ENCODE measurements at places on chromosomes 6 and 20.

- DNase-seq, result no peak
Observed at GRCh38 chr6:4057036-4057435, 21.9 kb downstream of the FAM217A start.

- no peak for DNase-seq
Observed at GRCh38 chr20:45087097-45087790, 13.7 kb downstream of the KCNS1 start.

DNA sequence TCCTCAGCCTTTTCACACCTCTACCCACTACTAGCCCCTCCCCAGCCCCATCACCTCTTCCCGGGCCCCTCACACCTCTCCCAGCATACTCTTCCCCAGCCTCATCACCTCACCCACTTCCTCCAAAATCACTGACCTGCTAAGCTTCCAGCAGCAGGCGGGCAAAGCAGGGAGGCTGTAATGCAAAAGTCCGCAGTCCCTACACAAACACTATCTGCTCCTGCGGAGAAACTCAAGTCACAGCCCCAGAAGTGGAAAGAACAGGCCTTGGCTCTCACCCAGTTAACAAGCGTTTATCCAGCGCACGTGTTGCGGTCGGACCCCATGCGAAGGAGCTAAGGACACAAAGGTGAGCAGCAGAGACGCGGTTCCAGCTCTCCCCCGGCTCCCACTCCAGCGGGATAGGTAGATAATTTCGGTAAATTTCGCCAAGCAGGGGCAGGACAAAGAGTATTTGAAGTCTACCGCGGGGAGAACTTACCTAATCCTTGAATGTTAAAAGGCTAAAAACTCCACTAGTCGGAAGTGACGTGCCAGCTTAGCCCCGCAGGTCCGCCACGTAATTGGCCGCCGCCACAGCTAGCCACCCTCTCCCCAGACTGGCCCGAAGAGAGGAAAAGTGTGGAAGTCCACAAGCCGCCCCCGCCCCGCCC lies 728 bp upstream of the TRIM39 start:
- no peak for DNase-seq

GRCh38 chr6:27188061-27188884 lies 59.2 kb upstream of the PRSS16 start:
- peak; percentile 68 for DNase-seq

DNA sequence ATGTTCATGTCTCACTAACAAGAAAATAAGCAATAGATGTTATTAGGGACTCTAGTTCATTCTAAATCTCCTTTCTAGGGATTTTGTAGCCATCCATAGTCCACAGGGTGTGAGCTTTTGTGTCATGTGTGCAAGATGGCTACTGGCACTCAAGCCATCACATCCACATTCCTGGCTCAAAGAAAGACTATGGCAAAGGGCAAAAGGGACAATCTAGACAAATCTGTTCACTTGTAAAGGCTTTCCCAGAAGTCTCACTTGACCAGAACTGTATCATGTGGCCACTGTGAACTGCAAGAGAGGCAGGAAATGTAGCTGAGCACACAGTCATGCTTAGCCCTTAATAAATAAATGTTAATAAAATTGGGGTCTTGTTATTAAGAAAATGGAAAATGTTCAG lies 212.6 kb upstream of the EXOC2 start:
- DNase-seq, result no peak

- no peak for DNase-seq
Observed at GRCh38 chr6:26048590-26048989, 38.6 kb upstream of the HFE start.

DNA sequence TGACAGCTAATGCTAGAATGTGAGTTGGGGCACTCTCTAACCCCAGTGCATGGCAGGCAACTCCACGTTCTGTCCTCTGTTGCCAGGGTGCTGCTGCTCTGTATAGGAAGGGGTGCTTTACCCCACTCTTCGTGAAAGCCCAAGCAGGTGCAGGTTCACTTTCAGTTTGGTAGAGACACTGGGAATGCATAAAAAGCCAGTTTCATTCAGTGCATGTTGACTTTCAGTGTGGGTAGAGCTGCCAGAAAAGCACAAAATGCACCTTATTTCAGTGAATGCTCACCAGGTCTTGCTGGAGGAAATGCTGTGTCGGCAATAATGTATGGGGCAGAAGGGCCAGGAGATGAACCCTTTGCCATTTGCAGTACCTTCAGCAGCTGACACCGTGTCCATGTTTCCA lies 62.1 kb upstream of the ADGRB3 start:
- DNase-seq, result no peak

- DNase-seq, result no peak
Observed at GRCh38 chr20:32387252-32387651, 29.1 kb downstream of the ASXL1 start.

DNA sequence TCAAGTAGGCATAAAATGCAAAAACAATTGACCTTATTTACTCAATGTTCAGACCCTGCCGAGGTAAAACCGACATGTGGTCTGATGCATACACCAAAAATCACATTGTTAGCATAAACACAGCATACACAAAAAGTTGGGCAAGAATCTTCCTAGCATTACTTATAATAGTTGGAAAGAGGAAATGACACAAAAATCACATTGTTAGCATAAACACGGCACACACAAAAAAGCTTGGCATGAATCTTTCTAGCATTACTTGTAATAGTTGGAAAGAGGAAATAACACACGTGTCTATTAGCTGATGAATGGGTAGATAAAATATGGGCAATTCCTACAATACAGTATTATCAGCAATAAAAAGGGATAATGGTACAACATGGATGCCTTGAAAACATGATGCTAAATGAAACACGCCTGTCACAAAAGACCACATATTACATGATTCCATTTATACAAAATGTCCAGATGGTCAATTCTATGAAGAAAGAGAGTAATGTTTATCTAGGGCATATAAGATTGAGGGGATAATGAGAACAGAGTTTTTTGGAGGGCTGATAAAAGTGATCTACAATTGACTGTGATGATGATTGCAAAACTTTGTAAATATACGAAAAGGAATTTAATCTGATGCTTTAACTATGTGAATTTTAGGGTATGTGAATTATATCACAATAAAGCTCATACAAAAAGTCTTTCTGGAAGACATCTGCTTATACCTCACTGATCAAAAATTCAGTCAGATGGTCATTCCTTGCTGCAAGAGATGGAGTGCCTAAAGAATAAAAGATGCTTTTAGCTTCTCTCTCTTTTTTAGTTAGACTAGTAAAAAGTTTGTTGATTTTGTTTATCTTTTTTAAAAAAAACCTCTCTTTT lies 1019.5 kb upstream of the CITED2 start:
- DNase-seq, result peak; percentile 89

GRCh38 chr6:11341303-11341702 lies 108.8 kb upstream of the NEDD9 start:
- DNase-seq, result no peak

GRCh38 chr6:39225543-39225942 lies 3.7 kb downstream of the KCNK5 start:
- DNase-seq, result no peak

- DNase-seq, result no peak
Observed at GRCh38 chr20:44120676-44121425, 66.1 kb downstream of the JPH2 start.

DNA sequence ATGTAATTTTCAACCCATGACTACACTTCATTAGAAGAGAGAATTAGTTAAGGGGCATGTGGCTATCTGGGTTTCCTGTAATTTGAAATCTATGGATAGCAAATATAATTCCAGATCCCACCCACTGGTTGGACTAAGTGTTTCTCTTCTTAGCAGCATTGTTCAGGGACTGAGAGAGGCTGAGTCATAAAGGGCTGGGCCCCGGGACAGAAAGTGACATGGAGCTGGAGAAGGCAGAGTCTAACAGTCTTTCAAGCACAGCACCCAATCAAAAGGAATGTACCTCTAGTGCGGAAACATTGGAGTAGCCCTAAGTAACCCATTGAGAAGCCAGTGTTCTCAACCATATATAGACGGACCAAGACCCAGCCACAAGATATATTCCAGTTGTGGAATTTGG lies 363.9 kb downstream of the DHX35 start:
- DNase-seq, result no peak

- no peak for DNase-seq
Observed at GRCh38 chr6:155830531-155830930, 374.9 kb upstream of the NOX3 start.

DNA sequence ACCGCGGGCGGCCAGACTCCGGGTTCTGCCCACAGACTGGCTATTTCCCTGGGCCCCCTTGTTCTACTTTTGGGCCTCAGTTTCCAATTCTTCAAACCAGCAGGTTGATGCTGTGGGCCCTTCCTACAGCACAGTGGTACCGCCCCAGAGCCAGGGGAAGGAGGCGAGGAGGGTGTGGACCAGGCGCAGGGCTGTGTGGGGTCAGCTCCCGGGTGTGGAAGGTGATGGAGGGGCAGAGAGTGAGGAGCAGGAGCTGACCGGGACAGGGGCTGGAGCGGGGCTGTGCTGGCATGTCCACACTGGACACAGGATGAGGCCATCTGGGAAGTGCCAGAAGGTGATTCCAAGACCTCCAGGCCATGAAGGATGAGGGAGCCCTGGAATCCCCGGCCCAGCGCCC lies 35.2 kb upstream of the CHRNA4 start:
- no peak for DNase-seq

DNA sequence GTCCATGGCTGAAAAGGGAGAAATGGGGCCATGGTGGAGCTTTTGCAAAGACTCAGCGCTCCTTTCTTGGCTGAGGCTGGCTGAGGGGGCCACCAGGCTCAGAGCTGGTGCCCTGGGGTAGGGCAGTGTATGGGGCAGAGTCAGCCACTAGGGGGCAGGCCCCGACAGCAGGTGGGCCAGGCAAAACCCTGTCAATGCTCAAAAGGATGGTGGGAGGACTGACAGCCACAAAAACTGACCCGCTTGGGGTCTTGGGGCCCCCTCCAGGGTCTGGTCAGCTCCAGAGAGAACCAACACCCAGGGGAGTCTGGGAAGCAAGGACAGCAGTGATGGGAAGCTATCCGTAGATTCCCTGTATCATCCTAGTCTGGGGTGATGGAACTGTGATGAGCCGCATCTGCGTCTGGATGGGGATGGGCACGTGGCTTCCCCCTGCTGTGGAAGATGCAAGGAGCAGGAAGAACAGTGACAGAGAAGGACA lies 306.9 kb downstream of the DHX35 start:
- DNase-seq, result peak; percentile 75

- no peak for DNase-seq
Observed at GRCh38 chr6:43780941-43781928, 11.2 kb downstream of the VEGFA start.

- DNase-seq, result peak; percentile 52
Observed at GRCh38 chr6:143594647-143595046, 83.1 kb upstream of the PHACTR2 start.

GRCh38 chr6:109790131-109790530 lies 99.0 kb downstream of the FIG4 start:
- peak; percentile 66 for DNase-seq

DNA sequence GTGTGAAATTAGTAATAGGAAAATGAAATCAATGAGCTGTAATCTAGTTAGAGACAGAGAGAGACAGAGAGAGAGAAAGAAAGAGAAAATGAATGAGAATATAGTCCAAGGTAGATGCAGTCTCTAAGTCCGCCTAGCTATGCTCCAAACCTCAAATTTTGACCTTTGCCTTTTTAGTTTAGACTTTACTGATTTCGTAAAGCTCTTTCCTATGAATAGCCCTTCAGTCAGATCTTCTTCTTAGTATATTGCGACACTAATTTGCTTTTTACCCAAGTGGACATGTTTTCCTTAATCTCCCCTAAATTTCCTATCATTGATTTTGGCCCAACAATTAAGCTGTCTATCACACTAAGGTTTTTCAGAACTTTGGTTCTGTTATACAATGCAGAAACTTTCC lies 49.5 kb downstream of the TFAP2D start:
- DNase-seq, result no peak

GRCh38 chr6:157116426-157116825 lies 206.9 kb downstream of the TMEM242 start:
- no peak for DNase-seq

- peak; percentile 92 for DNase-seq
Observed at GRCh38 chr6:169722362-169723199, 1.7 kb downstream of the PHF10 start.

DNA sequence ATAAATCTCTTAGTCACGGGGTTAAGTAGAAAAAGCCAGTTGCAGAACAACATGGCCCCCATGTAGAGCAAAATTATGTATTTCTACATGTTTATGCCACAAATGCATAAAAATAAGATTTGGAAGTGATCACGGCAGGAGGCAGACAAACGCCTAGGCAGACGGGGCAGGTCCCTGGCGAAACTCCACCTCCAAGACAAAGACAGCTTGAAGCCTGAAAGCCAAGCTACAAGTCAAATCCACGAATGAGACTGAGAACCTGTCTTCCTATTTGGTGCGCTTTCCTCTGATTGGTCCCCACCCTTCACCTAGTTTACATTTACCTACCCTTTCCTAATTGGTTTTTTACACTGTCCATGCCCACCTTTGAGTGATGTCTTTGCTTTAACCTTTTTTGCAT lies 28.7 kb upstream of the AHCY start:
- no peak for DNase-seq

GRCh38 chr6:81876971-81877370 lies 124.5 kb upstream of the TENT5A start:
- DNase-seq, result no peak

- no peak for DNase-seq
Observed at GRCh38 chr6:145244349-145245100, 490.8 kb downstream of the EPM2A start.

- no peak for DNase-seq
Observed at GRCh38 chr6:136439514-136440190, 110.6 kb downstream of the MAP7 start.

GRCh38 chr6:52499681-52500236 lies 77.1 kb downstream of the TRAM2 start:
- no peak for DNase-seq

DNA sequence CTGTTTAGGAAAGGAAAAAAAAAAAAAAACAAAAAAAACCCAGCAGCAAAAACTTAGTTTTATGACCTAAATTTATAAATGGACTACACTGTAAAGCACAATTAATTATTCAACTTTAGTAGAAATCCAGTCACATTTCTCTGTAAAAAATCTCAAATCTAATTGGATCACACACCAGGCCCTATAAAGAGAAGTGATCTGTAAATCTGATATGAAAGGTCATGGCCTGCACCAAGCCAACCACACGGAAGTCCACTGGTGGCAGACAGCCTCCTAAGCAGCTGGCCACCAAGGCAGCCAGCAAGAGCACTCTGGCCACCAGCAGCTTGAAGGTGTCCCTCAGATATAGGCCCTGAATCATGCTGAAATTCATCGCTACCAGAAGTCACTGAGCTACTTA lies 131.6 kb downstream of the HFE start:
- no peak for DNase-seq

DNA sequence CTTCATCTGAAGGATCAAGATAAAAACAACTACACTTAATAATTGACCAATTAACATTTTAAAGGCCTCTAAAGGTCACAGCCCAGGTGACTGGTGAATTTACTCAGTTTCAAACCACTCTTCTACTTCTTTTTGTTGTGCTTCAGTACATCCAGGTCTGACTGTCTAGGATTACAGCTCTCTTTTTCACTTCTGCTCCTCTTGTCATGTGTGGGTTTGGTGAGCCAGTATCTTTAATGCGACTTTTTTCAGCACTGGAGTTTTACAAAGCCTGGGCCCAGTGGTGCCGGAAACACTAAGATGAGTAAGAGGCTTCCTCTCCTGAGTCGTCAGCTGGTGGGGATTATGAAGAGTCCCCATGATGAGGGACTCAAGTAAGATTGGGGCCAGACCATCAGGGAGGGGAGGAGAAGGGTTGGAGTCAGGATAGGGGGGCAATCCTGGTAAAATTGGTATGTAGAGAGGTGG lies 27.0 kb downstream of the HECA start:
- peak; percentile 39 for DNase-seq

- DNase-seq, result no peak
Observed at GRCh38 chr6:135087803-135088202, 33.2 kb upstream of the HBS1L start.

Measured in dermis blood vessel endothelial cell (primary cell).